ENCODE measurements at places on chromosomes 12 and 14. TPM values are rescaled to one million over a fixed set of nuclear protein-coding genes. Genes with fewer than 3 reads are reported as not detected.
A peak's percentile ranks its signal among the peaks of the same experiment; 100 is the strongest.

GRCh38 chr12:100020370-100020769, 35.6 kb upstream of the ANKS1B start:
- H3K4me3 ChIP-seq, result no peak overlapping the region
- H3K36me3 ChIP-seq, result no peaks in the 10 kb centered on the region
- no peaks in the 10 kb centered on the region for H3K27me3 ChIP-seq
- DNase-seq, result no peak

DNA sequence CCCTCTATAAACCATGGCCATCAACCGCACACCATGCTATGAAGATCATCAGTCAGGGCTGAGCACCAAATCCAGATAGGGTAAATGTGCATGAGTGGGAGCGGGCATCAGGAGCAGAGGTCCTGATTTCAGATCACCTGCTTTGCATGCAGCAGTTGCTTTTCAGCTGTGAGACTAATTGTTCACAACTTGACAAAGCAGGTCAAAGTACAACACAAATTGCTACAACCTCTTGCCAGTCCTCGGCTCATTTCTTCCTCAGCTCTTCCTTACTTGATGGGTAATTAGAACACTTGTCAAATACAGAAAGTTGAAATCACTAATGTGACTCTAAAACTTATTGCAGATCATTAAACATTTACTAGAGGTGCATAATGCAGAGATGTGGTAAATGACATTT, 171.6 kb downstream of the PPM1H start:
- H3K27ac ChIP-seq, result no peak overlapping the region

DNA sequence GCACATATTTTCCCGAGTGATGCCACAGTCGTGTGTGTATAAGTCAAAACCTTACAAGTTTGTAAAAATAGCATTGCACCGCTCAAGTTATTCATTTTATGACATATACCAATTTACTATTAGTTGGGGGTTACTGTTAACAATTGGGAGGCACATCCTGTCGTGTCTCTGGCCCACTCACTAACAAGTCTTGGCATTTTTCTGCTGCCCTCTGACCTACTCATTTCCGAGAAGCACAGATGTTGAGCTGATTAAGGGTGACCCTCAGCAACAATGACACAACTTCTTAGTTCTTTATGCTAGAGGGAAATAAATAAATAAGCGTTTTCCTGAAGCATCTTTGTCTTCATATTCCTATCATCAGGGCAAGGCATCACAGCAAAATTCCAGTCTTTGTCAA, 6.8 kb upstream of the ATG14 start:
- H3K27ac ChIP-seq, result no peak overlapping the region
- no peaks in the 10 kb centered on the region for H3K4me1 ChIP-seq
- no peak for DNase-seq
- peaks cover 3% of the 10 kb centered on the region for H3K27me3 ChIP-seq

OSGEP gene
- 26.6 TPM for total RNA-seq

GPR162 gene
- total RNA-seq, result 1.3 TPM

GRCh38 chr12:44570036-44570583, 306.0 kb downstream of the NELL2 start:
- H3K4me1 ChIP-seq, result no peaks in the 10 kb centered on the region
- H3K36me3 ChIP-seq, result no peaks in the 10 kb centered on the region
- no peak overlapping the region for H3K27ac ChIP-seq
- DNase-seq, result no peak
- H3K27me3 ChIP-seq, result no peaks in the 10 kb centered on the region
- H3K4me3 ChIP-seq, result no peak overlapping the region

- no peaks in the 10 kb centered on the region for H3K36me3 ChIP-seq
- H3K27me3 ChIP-seq, result no peaks in the 10 kb centered on the region
- no peaks in the 10 kb centered on the region for H3K4me1 ChIP-seq
- no peak for DNase-seq
- no peak overlapping the region for H3K4me3 ChIP-seq
Observed at GRCh38 chr12:46998811-46999368, 80.5 kb upstream of the PCED1B start.

RPL10L gene
- not detected for total RNA-seq

DNA sequence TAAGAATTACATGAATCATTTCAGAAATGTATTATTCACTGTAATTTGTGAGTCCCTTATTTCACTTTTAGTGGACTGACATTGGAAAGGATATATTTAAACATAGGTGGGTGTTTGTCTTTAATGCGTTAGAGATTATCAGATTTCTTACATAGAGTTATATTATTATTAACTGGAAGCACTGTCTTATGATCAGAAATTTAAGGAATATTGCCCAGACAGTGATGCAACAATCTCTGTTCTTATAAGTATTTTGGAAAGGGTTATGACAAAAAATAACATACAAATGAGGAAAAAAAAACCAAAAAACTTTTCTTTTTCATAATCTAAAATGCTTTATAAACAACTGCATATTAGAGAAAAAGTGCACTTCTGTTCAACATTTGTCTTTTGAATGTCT, 836.6 kb downstream of the SLC6A15 start:
- H3K4me1 ChIP-seq, result no peaks in the 10 kb centered on the region
- DNase-seq, result no peak
- H3K4me3 ChIP-seq, result no peak overlapping the region
- H3K27me3 ChIP-seq, result no peaks in the 10 kb centered on the region

DNA sequence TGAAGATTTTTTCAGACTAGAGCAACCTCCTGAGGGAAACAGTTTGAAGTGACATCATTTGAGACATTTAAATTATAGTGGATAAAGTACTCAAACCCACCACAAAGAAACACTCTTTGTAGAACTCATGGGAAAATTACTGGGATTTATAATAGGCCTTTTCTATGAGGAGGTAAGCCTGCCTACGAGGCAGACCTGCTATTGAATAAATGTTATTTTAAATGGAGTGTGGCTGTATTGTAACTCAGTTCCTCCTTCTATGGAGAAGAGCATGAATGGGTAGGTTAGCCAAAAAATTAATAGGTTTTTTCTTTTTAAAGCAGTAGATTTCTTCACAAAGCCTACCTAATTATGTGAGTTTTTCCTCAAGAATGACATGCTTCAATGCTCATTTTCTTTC, 63.7 kb upstream of the PLEKHA5 start:
- DNase-seq, result no peak
- H3K4me1 ChIP-seq, result no peaks in the 10 kb centered on the region
- no peaks in the 10 kb centered on the region for H3K36me3 ChIP-seq
- no peak overlapping the region for H3K27ac ChIP-seq

DNA sequence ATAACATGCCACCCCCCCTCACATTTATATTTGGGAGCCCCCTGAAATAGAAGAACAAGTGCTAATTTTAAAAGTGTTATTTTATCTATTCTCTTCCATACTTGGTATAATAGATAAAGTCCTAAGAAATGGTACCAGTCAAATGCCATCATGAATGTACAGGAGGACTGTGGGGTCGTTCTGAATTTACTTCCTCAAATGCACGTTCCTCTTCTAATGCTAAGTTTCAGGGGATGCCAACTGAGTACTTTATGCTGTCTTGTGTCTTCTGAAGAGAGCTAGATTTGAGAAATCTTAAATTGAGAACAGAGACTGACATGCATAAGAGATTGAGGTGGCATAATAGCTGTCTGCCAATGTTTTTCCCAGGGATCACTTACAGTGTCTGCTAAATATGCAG, 59.0 kb downstream of the CFAP54 start:
- no peak for DNase-seq
- no peaks in the 10 kb centered on the region for H3K27me3 ChIP-seq
- no peaks in the 10 kb centered on the region for H3K4me1 ChIP-seq

- no peak overlapping the region for H3K4me3 ChIP-seq
- H3K4me1 ChIP-seq, result no peaks in the 10 kb centered on the region
- peaks cover 3% of the 10 kb centered on the region for H3K27me3 ChIP-seq
- H3K36me3 ChIP-seq, result no peaks in the 10 kb centered on the region
- no peak for DNase-seq
Observed at GRCh38 chr12:66708704-66709456, 30.0 kb upstream of the GRIP1 start.

DNA sequence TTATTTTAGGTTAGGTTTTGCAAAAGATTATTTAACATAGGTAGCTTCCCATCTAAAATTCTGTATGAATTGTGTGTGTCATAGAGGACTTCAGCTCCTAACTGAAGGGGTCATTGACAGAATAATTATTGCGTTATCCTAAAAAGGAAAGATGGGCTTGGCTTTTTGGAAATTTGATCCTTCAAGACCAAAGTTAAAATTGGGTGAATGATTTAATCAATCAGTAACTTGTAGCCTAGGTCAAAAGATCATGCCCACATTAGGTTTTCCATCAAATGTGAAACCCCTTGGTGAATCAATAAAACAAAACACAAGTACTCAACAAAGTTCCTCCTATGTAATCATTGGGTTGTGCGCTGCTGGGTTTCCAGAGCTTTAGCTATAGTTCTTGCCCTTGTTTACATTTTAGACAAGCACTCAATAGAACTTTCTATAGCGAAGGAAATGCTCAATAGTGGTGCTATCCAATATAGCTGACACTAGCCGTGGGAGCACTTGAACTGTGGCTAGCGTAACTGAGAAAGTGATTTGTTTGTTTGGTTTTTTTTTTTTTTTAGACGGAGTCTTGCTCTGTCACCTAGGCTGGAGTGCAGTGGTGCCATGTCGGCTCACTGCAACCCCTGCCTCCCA, 37.6 kb upstream of the ARHGAP5 start:
- H3K27ac ChIP-seq, result no peak overlapping the region
- no peak for DNase-seq
- no peaks in the 10 kb centered on the region for H3K4me1 ChIP-seq
- no peaks in the 10 kb centered on the region for H3K27me3 ChIP-seq
- no peak overlapping the region for H3K4me3 ChIP-seq

KRT82 gene
- not detected for total RNA-seq

ITPR2 gene
- 41.8 TPM for total RNA-seq

GRCh38 chr14:64038841-64039542, 186.2 kb downstream of the SYNE2 start:
- DNase-seq, result no peak
- no peak overlapping the region for H3K27ac ChIP-seq
- no peaks in the 10 kb centered on the region for H3K36me3 ChIP-seq
- H3K4me3 ChIP-seq, result no peak overlapping the region

OR4E2 gene
- not detected for total RNA-seq

RAD9B gene
- total RNA-seq, result 0.98 TPM

GRCh38 chr14:65228436-65228835, 126.1 kb upstream of the MAX start:
- H3K36me3 ChIP-seq, result no peaks in the 10 kb centered on the region
- no peak overlapping the region for H3K4me3 ChIP-seq
- H3K4me1 ChIP-seq, result peaks cover 4% of the 10 kb centered on the region

DNA sequence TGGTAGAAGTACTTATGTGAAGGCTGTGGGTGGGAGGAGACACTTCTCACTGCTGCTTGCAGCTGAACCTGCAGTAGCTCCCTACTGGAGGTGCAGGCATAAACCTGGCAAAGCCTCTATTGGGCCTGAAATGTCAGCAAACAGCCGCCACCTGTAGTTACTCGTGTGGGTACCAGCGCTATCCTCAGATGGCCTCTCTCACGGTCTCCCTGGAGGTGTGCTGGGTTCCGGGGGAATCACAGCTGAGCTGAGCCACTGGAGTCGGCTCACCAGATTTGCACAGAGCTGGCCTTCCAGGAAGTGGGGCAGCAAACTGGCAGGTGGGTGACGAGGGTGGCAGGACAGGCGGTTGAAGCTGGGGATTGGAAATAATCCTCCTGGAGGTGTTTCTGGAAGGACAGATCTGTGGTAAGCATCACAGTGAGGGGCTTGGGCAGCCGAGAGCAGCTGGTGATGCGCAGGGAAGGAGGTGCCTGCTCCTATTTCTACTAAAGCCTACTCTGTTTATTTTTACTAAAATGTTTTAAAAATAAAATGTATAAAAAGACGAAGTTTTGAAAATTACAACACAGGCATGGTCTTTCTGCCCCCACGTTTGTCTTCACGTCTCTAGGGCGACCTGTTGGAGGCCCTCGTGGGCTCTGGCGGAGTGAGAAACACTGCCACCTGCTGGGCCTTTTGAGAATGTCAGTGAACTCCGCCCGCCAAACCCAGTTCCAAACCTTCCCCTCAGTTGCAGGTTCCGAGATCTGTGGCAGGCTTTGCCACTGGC, 67.8 kb upstream of the PLEKHG3 start:
- H3K36me3 ChIP-seq, result no peaks in the 10 kb centered on the region
- H3K4me1 ChIP-seq, result no peaks in the 10 kb centered on the region
- no peak overlapping the region for H3K27ac ChIP-seq

GRCh38 chr14:85535321-85535720, 5.4 kb downstream of the FLRT2 start:
- H3K27ac ChIP-seq, result no peak overlapping the region
- H3K4me3 ChIP-seq, result no peak overlapping the region
- H3K36me3 ChIP-seq, result no peaks in the 10 kb centered on the region
- peaks cover 8% of the 10 kb centered on the region for H3K4me1 ChIP-seq
- peaks cover 5% of the 10 kb centered on the region for H3K27me3 ChIP-seq

ASIC1 gene
- total RNA-seq, result 13.5 TPM

DNA sequence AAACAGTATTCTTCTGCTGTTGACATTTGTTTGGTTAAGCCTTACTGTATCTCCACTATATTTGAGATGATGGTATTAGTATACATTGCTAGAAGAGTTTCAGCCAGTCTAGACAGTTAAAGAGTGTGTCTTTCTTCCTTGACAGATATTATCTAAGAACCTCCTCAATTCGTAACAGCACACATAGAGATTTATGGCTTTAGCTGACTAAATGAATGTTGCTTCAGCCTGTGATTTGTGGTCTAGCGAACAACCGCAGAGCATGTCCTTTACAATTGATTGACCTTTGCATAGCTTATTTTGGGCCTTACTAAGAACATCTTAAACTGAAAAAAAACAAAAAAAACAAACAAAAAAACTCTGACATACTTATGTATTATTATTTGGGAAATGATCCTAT, 122.2 kb downstream of the DAAM1 start:
- H3K4me1 ChIP-seq, result no peaks in the 10 kb centered on the region
- no peak overlapping the region for H3K4me3 ChIP-seq
- H3K27ac ChIP-seq, result no peak overlapping the region
- H3K27me3 ChIP-seq, result no peaks in the 10 kb centered on the region

KRT6C gene
- not detected for total RNA-seq

- H3K27ac ChIP-seq, result no peak overlapping the region
- no peak for DNase-seq
- no peak overlapping the region for H3K4me3 ChIP-seq
Observed at GRCh38 chr14:71776471-71777360, 155.5 kb upstream of the RGS6 start.

GRIN2B gene
- not detected for total RNA-seq

DNA sequence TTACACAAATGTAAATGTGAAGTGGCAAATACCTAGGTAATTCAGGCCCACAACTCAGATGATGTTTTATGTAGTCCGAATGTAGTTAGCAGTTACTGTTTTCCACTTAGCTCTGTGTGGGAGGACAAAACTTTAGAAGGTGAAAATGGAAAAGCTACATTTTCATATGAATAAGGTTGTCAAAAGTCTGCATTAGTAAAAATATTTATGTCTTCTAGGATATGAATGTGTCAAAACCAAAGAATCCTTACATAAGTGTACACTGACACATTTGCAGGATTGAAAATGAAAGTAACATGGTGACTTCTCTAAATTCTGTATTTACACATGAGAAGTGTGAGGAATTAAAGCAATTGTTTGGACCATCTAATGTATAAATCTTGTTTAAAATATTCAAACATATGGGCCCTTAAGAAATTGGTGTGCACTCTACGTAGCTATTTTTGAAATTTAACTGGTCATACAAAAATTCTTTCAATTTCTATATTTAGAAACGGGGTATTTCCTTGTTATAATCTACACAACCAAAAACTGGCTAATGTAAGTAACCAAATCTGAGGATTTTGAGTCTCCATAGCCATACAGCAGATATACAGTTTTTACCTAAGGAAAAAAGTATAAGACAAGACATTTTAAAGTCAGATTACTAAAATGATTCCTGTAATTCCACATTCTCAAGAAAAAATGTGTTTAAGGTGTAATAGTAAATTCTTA, 5.4 kb downstream of the CDKN1B start:
- H3K4me1 ChIP-seq, result peaks cover 21% of the 10 kb centered on the region
- H3K27me3 ChIP-seq, result no peaks in the 10 kb centered on the region
- H3K36me3 ChIP-seq, result peaks cover 11% of the 10 kb centered on the region
- H3K27ac ChIP-seq, result peak overlapping the region; percentile 96
- H3K4me3 ChIP-seq, result peak overlapping the region; percentile 68

CCDC198 gene
- total RNA-seq, result not detected
